ENCODE measurements at places on chromosomes 5 and 9.

DNA sequence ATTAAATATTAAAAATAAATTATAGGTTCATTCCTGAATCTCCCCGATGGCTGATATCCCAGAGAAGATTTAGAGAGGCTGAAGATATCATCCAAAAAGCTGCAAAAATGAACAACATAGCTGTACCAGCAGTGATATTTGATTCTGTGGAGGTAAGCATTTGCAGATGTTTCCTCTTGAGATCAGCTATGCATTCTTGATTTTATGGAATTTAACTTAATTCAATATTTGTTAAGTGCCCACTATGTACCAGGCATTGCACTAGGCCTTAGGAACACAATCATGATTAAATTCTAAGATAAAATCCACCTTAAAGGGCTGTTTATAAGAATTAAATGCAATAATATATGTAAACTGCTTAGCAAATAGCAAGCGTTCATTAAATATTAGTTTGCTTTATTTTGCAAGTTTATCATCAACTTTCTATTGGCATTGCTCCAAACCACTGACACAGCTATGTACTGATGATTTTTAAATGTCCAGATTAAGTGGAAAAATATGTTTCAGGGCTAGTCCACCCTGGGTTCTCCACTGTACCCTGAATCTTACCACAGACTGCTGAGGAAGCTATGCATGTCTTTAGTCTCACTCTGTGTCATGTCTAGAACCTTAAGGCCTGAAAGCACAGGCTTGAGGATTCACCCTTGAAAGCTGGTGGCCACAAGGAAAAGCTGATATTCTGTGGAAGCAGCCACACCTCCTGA, 33.2 kb downstream of the SLC22A4 start:
- no peak for DNase-seq

- DNase-seq: no peak
Observed at GRCh38 chr9:13879011-13879410, 434.9 kb downstream of the NFIB start.

DNA sequence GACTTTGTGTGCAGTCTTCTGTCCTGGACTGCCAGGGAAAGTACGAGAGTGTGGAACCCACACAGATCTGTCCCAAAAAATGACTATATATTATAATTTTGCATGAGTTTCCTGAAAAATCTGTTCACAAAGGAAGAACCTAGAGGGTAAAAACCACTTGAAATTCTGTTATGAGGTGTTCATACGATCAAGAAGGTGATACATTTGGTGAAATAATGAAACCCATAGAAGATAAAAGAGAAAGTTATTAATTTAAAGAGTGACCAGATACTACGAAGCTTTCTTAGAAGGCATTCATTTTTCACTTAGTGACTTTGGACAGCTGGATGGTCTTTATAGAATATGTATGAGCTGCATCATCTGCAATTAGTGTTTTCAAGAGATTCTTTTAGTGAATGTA, 32.9 kb downstream of the SLC12A2 start:
- no peak for DNase-seq

GRCh38 chr5:174972291-174972690, 247.9 kb downstream of the MSX2 start:
- no peak for DNase-seq

DNA sequence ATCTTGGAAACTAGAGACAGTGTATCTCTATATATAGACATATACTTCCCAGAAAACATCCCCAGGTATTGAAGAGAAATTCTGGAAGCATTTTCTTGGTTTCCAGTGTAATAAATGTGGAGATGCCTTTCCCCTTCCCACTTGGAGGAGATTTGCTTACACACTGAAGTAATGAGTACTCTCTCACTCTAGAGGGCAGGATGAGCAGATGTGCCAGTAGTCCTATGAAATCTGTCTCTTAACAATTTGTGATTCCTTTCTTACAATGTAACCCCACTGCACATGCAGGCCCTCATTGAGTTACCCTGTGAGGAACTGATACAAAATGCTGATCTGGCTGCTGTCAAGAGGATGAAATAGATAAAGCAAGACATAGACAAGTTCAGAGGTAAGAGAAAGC, 567.2 kb downstream of the SLCO4C1 start:
- DNase-seq: no peak

DNA sequence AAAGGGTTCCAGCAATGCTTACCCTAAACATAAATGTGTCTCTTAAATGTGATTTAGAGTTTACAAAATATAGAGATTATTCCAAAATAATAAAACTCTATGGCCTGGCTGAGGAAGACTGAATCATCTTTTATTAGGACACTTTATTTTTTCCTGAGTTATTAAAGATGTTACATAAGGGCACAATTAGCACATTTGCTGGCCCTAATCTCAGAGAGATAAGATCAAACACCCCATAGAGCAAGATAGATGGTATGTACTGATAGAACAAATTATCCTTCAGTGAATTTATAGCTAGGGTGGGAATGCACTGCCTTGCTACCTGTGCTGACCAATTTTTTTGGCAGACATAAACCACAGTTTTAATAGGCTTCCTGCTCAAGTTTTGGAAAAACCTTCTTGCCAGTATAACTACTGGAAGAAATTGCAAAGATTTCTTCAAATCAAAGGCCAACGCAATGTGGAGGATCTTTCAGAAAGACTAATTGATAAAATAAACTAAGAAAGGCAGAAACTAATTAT, 367.1 kb upstream of the MPDZ start:
- DNase-seq: no peak

DNA sequence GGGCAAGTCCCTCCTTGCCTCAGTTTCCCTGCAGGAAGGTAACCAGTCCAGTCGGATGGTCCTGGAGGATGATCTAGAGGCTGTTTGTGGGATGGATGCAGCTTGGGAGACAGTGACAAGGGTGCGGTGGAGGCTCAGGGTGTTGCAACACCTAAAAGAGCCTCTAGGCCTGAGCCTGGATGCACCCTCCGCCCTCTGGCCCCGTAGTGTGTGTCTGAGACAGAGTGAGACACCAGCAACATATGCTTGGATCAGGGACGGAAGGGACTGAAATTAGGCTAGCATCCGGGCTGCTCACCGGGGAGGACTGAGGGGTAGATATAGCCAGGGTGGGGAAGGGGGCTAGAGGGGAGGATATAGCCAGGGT, 1.1 kb downstream of the CRAT start:
- DNase-seq: no peak

DNA sequence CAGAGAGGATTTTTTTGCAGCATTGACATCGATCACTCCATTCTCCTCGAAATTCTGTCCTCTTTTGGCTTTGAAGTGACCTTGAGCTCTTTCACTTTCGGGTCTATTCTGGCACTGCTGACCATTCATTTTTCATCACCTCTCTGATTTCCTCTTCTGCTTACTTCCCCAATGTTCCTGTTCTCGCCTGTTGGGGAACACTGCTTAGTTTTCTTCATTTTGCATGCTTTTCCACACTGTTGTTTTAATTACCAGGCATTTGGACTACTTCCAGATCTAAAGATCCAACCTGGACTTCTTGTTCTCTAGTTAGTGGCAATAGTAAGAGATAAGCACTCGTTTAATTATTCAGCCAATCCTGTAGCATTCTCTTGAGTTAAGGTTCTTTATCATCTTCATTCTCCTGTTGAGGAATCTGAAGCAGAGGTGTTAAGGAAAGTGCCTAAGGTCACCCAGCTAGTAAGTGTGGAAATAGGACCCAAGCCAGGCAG, 53.4 kb downstream of the MAN2A1 start:
- no peak for DNase-seq

- DNase-seq: no peak
Observed at GRCh38 chr9:123517512-123517911, 161.5 kb downstream of the CRB2 start.

DNA sequence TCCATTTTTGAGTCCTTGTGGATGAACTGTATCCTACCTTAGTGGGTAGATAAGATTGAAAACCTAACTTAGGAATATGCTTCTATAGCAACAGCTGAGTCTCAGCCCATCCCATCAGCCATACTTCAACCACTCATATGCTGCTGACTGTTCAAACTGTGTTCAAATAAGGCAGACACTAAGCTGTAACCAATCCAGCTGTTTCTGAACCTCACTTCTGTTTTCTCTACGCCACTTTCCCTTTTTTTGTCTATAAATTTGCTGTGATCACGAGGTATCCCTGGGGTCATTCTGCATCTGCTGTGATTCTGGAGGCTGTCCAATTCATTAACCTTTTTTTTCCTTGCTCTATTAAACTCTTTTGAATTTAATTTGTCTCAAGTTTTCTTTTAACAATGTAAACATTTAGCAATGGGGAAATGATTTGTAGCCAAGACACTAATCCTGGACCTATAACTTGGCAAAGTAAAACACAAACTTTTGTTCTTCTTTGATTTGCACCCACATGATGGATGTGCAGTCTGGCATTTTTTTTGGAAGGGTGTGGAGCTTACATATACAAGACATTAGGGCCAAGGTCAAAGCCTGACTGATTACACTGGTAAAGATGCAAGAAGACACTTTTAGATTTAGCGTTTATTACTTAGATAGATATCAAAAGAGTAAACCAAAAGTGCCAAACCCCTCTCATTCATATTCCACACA, 14.9 kb upstream of the SCGB3A2 start:
- DNase-seq: no peak

DNA sequence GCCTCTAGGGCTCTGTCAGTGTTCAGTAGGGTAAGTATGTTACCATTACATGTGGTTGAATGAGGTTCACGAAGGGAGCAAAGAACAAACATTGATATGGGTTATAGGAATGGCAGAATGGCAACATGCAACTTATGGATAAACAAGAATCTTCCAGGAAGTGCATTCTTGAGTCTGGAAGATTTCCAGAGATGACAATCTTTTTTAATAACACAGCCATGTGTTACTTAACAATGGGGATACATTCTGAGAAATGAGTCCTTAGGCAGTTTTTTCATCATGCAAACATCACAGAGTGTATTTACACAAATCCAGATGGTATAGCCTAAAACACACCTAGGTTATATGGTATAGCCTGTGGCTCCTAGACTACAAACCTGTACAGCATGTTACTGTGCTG, 9.1 kb upstream of the SLC28A3 start:
- no peak for DNase-seq

GRCh38 chr5:1507457-1507856, 16.3 kb downstream of the LPCAT1 start:
- no peak for DNase-seq

DNA sequence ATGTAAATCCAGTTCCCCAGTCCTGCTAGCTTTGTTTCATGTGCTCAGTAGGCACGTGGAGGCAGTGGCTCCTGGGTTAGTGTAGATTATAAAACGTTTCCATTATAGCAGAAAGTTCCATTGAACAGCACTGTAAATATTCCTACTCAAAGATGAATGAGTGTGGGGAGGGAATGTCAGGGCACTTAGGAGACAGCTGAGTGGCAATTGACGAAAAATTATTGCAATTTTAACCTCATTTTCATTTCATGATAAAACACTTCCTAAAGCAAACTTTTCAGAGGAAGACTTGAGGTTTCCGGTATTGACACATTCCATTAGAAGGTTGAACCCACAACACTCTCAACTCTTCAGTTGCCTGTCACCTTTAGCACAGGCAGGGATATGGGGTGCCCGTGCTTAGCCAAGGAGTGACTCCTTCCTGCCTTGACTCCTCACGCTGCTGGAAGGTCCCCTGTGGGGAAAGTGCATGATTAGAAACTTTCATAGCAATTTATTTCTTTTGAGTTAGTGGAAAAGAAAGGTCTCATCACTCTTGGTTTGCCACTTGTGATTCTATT, 41.2 kb downstream of the SLC46A2 start:
- DNase-seq: no peak

DNA sequence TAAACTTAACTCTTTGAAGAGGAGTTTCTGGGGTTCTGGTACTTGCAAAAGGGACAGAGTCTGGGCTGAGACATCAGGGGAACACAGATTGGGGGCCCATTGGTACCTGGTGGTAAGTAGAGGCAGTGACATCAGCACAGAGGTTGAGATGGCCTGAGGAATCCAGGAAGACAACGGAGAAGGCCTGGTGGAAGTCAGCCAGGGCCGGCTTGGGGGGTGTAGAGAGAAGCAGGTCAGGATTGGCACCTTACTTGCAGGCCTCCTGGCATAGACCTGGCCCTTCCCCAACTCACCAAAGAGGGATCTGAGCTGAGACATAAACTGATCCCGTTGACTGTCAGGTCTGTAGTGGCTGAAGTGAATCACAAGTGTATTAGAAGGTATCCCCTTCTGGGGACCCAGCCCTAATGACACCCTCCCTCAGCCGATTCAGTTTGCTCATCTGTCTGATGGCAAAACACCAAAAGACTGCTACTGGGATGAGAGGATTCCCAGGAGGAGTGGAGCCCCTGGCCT, 5.5 kb downstream of the NOL6 start:
- no peak for DNase-seq

DNA sequence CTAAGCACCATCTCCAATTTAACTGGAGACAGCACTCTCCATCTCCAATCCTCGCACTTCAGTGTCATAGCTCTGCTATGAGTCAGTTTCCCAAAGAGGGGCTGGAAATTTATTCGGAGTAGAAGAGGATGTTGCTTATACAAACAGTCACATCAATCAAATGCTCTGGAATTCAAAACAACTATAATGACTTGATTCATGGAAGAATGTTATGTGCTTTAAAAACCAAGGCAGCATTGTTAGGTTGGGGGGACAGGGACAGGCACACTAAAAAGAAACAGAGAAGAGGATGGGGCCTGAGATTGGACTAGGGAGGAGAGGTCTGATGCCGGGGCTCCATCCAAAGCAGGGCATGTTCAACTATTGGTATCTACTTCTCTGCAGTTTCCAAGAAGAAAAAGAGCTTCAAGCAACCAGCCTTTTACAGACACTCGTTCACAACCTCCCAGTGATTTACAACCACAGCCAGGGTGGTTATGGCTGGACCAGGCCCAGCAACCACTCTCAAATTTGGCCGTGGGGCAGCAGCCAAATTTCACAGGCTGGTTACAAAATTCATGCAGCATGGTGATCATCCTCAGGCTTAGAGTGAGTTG, 117.5 kb upstream of the ZNF366 start:
- no peak for DNase-seq

DNA sequence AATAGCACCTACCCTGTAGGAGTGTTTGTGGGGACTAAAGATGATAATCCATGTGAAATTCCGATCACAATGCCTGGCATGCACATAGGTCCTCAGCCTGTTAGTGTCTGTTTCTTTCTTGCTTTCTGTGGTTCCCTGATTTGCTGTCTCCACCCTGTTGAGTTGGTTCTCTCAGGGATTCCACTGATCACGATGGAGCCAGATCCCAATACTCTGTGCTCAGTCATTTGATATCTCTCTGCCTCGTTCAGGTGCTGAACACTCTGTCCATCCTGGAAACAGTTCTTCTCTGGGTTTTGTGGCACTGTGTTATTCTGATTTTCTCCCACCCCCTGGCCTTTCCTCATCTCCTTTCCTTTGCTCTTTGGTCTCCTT, 60.8 kb downstream of the ARHGAP26 start:
- no peak for DNase-seq

GRCh38 chr5:149681252-149681651, 48.9 kb upstream of the PPARGC1B start:
- no peak for DNase-seq

DNA sequence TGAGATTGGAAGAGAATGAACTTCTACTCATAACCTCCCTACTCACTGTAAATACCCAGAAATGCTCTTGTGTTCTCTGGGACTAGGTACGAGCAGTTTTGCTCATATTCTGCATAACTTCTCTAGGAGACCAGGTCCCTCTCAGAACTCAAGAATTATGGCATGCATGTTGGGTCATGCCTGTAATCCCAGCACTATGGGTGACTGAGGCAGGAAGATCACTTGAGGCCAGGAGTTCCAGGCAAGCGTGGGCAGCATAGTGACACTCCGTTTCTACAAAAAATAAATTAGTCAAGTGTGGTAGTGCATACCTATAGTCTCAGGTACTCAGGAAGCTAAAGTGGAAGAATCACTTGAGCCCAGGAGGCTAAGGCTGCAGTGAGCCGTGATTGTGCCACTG, 141.9 kb downstream of the OXCT1 start:
- DNase-seq: no peak

GRCh38 chr5:136133222-136133921, 727 bp downstream of the SMAD5 start:
- no peak for DNase-seq
